ENCODE measurements at places on chromosomes 7 and 10. TPM values are rescaled to one million over a fixed set of nuclear protein-coding genes. Genes with fewer than 3 reads are reported as not detected.
A peak's percentile ranks its signal among the peaks of the same experiment; 100 is the strongest.

Gene SYNPO2L
- not detected for total RNA-seq

DNA sequence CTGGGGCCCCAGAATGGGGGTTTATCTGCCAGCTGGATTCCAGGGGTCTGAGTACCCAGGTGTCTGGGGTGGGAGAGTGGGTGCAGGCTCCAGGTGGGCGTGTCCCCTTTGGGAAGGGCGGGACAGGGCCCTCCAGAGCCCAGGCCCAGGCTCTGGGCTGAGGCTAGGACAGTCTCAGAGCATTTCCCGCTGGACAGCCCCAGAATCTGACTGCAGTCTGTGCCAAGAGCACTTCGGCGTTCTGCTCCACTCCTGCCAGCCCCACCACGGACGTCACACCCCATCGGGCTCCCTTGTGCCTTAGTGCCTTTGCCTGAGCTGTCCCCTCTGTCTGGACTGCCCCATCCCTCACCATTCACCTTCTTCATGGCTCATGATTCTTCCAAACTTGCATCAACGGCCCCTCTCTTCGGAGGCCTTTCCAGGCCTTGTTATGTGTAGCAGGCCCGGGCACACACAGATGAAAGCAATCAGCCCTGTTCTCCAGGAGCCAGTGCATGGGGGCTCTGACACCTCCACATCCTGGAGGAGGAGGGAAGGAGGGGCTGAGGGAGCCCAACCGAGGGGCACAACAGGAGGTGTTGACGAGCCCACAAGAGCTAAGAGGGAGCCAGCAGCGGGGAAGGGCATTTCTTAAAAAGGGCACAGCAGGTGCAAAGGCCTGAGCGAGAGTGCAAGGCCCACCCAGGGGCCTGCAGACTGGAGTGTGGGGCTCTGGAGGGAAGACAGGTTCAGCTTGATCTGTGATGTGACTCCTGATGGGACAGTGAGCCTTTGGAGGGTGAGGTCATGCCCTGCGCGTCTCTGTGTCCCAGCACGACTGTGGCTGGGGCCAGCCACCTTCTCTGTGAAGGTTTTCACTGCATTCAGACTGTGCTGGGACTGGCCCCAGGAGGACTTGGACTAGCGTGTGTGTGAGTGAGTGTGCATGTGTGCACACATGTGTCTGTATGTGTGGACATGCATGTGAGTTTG is 41.7 kb downstream of the GTF2IRD1 start:
- no peak for DNase-seq

DNA sequence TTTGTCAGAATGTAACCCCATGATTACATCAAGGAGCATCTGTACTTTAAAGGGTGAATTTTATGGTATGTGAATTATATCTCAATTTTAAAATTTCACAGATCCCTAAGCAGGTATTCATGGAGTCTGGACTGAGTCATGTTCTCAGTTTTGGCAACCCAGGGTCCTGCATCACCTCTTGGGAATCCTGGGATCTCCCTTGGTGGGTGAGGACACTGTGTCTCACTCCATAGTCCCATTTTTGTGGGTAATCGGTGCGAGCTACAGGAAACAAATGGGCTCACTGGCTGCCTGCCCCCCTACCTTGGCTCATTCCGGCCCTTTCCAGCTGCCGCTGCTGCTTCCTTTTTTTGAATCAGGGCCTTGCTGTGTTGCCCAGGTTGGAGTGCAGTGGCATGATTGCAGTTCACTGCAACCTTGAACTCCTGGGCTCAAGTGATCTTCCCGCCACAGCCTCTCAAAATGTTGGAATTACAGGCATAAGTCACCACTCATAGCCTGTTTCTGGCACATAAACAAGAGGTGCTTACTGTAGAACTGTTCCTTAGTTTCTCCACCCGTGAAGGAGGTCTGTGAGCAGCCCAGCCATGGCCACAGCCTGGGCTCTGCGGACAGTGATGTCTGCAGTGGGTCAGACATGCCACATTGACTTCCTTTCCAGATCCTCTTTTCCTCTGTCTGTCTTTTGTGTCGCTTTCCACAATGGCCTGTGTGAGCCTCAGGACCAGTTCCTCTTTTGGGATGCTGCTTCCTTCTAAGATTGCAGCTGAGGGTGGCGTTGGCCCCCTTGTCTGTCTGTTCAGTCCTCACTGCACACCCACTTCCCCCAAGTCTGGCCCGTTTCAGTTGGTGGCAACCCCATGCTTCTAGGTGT is 14.5 kb downstream of the PALD1 start:
- DNase-seq = no peak

GRCh38 chr10:62769574-62770242 is 34.8 kb upstream of the ADO start:
- peak; percentile 7 for DNase-seq

DNA sequence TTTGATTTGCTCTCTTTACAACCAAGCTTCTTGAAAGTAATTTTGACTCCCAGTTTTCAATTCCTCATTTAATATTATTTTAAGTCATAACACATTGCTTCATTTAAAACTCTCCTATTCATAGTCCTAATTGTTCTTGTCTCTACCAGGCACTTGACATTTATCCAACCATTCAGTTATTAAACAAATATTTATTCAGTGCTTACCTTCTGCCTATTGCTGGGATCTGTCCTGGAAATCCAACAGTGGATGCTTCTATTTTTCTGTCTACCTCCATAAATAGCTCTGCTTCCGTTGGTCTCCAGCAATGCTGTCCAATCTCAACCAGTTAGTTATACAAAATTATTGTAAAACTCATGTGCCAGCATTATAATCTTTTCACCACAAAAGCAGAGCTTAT is 615.1 kb downstream of the ZWINT start:
- no peak for DNase-seq

DNA sequence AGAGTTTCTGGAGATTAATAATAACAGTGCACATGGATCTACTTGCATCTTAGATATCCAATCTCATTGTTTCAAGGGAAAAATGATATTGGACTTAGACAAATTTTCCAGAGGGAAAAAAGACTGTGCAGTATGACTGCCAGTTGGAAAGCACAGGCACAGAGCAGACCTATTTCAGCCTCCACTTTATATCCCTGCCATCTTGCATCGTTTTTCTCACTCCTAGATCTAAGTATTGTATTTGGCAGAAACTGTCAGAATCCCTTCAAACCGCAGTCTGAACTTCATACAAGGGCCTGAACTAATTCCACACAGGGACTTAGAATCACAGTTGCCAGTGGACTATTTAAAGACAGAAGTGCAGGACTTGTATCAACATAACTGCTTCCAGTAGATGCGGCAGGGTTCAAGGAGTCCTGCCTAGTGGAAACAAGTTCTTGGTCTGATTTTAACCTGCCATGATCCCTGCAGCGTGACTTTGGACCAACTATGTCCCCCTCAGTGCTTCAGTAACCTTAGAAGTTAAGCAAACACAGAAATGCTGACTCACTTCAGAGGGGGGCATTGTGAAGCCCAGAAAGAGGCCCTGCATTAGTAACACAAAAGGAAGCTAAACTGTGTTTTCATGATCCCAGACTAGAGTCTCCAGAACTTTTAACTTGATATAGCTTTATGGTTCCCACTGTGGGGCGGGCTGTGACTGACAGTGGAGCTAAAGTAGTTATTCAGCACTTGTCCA is 95.7 kb upstream of the PALS2 start:
- DNase-seq = peak; percentile 98

GRCh38 chr7:80466636-80467035 is 45.2 kb downstream of the GNAT3 start:
- no peak for DNase-seq

GRCh38 chr10:66349726-66350125 is 576.1 kb upstream of the LRRTM3 start:
- peak; percentile 5 for DNase-seq
